ENCODE measurements at places on chromosomes 12 and 14. TPM values are rescaled to one million over a fixed set of nuclear protein-coding genes. Genes with fewer than 3 reads are reported as not detected.

Gene KSR2
- not detected for total RNA-seq

Gene KRT74
- total RNA-seq = not detected

Gene KRT2
- not detected for total RNA-seq

Gene TC2N
- total RNA-seq = under 0.01 TPM

Gene LAG3
- 0.29 TPM for total RNA-seq

Gene AQP5
- not detected for total RNA-seq

Gene SOCS2
- 21.4 TPM for total RNA-seq

Gene NKX2-1
- total RNA-seq = not detected

Gene GDF3
- total RNA-seq = not detected

All from placental pericyte (primary cell).